GM12878 (cell line): ENCODE measurements at places on chromosomes 5 and 9. TPM values are rescaled to one million over a fixed set of nuclear protein-coding genes. Genes with fewer than 3 reads are reported as not detected.
A peak's percentile ranks its signal among the peaks of the same experiment; 100 is the strongest.

GRCh38 chr5:65061250-65061973 is 292.7 kb downstream of the CWC27 start:
- peak overlapping the region; percentile 95 for H3K27ac ChIP-seq
- no peaks in the 10 kb centered on the region for H3K36me3 ChIP-seq
- H3K4me1 ChIP-seq, result peaks cover 60% of the 10 kb centered on the region
- peak overlapping the region; percentile 41; the same call in 1 of the 2 replicates for H3K4me3 ChIP-seq
- peak; percentile 77 for DNase-seq
- H3K27me3 ChIP-seq, result no peaks in the 10 kb centered on the region

DNA sequence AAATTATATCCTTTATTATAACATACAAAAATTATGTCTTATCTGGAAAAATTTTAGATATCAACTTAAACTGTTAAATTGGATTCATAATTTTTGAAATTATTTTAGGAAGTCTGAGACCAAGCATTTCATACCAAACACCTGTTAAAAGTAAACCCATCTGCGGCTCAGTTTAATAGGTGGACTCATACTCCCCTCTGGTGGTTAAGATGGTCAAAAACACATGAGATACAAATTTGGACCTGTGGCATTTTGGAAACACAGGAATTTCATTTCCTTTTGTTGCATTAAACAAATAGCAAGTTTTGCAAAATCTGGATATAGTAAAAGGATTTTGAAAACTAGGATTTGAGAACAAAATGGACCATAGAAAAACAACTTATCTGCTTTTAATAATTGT is 53.7 kb downstream of the RGMB start:
- no peaks in the 10 kb centered on the region for H3K36me3 ChIP-seq
- H3K4me1 ChIP-seq, result no peaks in the 10 kb centered on the region
- no peak overlapping the region for H3K4me3 ChIP-seq
- no peak for DNase-seq

GRCh38 chr5:352639-353611 is 31.4 kb downstream of the AHRR start:
- peaks cover 4% of the 10 kb centered on the region for H3K4me1 ChIP-seq
- no peaks in the 10 kb centered on the region for H3K27me3 ChIP-seq
- no peak overlapping the region for H3K4me3 ChIP-seq
- DNase-seq, result no peak
- peaks cover 15% of the 10 kb centered on the region; the same call in 1 of the 2 replicates for H3K36me3 ChIP-seq
- H3K27ac ChIP-seq, result no peak overlapping the region

DPYSL3 gene
- 0.77 and 1.4 TPM in 2 replicates for total RNA-seq

TEK gene
- total RNA-seq, result 0.08 TPM in 1 of 2 replicates, not detected in the other

GRCh38 chr5:153659039-153659736 is 168.7 kb downstream of the GRIA1 start:
- DNase-seq, result no peak
- H3K27me3 ChIP-seq, result no peaks in the 10 kb centered on the region
- no peaks in the 10 kb centered on the region for H3K36me3 ChIP-seq
- H3K4me3 ChIP-seq, result no peak overlapping the region
- H3K27ac ChIP-seq, result no peak overlapping the region

DNA sequence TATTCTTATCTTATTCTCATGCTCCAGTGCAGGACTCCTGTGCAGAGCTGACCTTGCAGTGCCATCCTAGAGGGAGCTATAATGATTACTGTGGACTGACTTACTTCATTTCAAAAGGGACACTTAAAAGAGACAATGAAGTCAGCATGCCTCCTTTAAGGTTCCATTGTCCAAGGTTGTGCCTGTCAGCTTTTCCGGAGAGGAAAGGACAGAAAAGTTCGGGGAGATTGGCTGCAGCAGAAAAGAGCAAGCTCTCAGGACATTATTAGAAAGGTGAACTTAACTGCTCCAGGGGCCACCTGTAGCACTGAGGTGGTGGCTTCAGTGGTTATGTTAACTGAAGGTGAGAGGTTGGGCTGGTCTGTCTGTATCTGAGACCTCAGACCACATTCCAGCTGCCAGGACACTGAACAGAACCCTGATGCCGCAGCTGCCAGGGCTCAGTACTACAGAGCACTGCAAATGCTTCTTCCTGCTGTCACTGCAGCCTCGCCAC is 112.9 kb downstream of the ST8SIA4 start:
- no peak for DNase-seq
- no peak overlapping the region for H3K4me3 ChIP-seq
- no peak overlapping the region for H3K27ac ChIP-seq
- no peaks in the 10 kb centered on the region for H3K36me3 ChIP-seq
- H3K4me1 ChIP-seq, result peaks cover 12% of the 10 kb centered on the region

FBP2 gene
- not detected in 2 replicates for total RNA-seq

DMRT3 gene
- total RNA-seq, result not detected in 2 replicates

PCDHB7 gene
- not detected in 2 replicates for total RNA-seq

- H3K27ac ChIP-seq, result no peak overlapping the region
- H3K27me3 ChIP-seq, result peaks cover 1% of the 10 kb centered on the region; the same call in 1 of the 2 replicates
- DNase-seq, result no peak
- H3K4me1 ChIP-seq, result no peaks in the 10 kb centered on the region
- no peak overlapping the region for H3K4me3 ChIP-seq
- H3K36me3 ChIP-seq, result no peaks in the 10 kb centered on the region
Observed at GRCh38 chr5:61788548-61788947, 456.5 kb downstream of the ZSWIM6 start.

DNA sequence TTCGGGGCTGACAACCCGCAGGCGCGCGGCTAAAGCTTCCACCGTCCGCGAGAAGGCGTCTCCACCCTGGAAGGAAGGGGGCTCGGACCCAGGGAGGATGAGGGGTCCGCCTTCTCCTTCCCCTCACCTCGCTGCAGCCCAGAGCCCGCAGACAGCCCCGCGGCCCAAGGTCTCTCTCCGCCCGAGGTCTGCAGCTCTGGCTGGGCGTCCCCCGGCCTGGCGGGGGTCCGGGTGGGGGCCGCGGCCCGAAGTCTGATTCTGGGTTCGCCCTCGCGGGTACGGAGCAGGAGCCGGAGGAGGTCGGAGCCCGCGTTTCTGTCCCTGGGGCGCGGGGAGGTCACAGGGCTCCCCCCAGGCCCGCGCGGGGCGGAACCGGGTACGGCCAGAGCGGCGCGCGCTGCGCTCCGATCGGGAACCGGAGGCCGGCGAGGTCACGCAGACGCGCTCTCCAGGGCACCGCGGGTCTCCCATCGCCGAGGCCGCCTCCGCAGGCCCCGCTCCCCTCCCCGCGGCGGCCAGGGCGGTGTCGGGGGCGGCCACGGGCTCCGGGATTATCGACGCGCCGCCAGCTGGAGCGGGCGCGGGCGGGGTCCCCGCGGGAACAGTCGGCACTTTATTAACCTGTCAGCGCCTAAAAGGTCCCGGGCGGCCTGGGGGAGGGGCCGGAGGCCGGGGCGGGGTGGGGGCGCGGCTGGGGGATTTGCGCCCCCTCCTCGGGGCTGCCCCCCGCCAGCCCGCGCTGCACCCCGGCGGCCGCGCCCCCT is 11.6 kb downstream of the LHX3 start:
- no peak overlapping the region for H3K4me3 ChIP-seq
- H3K4me1 ChIP-seq, result 0 out of 2 replicates have a peak, but pooled peaks cover 4% of the 10 kb centered on the region
- no peak for DNase-seq

DNA sequence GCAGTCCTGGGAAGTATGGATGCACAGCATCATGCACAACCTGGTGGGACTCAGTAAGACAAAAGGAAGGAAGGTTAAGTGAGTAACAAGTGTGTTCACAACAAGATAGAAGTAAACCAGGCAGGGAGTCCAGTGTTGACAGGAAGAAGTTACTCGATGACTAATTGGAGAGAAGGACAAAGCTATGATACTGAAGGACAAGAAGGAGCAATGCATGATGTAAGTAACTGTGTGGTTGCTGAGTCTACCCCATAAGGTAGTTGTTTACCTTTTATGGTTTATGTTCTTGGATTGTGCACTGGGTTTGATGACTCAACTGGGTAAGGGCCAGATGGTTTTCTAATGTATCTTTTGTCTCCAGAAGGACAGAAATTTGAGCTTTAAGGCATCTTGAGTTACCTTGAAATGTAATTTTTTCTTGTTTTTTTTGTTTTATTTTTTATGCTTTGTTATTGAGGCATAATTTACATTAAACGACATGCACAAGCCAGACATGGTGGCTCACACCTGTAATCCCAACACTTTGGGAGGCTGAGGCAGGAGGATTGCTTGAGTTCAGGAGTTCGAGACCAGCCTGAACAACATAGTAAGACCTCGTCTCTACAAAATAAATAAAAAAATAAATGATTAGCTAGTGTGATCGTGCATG is 89.2 kb upstream of the CAST start:
- H3K27me3 ChIP-seq, result no peaks in the 10 kb centered on the region
- H3K4me3 ChIP-seq, result no peak overlapping the region
- DNase-seq, result no peak

MCC gene
- total RNA-seq, result 0.38 and 0.48 TPM in 2 replicates

DNA sequence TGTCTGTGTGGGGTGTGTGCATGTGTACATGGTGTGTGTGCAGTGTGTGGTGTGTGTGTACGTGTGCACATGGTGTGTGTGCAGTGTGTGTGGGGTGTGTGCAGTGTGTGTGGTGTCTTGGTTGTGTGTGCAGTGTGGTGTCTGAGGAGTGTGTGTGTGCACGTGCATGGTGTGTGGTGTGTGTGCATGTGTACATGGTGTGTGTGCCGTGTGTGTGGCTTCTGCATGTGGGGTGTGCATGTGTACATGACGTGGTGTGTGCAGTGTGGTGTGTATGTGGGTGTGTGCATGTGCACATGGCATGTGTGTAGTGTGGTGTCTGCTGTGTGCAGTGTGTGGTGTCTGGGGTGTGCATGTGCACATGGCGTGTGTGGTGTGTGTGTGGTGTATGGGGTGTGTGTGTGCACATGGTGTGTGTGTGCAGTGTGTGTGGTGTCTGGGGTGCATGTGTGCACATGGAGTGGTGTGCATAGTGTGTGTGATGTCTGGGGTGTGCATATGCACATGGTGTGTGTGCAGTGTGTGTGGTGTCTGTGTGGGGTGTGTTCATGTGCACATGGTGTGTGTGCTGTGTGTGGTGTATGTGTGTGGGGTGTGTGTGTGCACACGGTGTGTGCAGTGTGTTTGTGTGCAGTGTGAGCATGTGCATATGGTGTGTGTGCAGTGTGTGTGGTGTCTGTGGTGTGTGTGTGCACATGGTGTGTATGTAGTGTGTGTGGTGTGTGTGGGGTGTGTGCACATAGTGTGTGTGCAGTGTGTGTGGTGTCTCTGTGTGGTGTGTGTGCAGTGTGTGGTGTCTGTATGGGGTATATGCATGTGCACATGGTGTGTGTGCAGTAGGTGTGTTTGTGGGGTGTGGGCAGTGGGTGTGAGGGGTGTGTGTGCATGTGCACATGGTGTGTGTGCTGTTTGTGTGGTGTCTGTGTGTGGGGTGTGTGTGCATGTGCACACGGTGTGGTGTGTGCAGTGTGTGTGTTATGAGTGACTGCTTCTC is 40.6 kb upstream of the ZNG1F start:
- H3K4me1 ChIP-seq, result no peaks in the 10 kb centered on the region
- no peaks in the 10 kb centered on the region for H3K27me3 ChIP-seq
- peak; percentile 24 for DNase-seq
- H3K27ac ChIP-seq, result no peak overlapping the region

- peaks cover 8% of the 10 kb centered on the region; the same call in 1 of the 2 replicates for H3K27me3 ChIP-seq
- H3K36me3 ChIP-seq, result no peaks in the 10 kb centered on the region
- H3K4me1 ChIP-seq, result peaks cover 8% of the 10 kb centered on the region; the same call in 1 of the 2 replicates
Observed at GRCh38 chr9:137167277-137167746, 2.5 kb downstream of the LRRC26 start.

DNA sequence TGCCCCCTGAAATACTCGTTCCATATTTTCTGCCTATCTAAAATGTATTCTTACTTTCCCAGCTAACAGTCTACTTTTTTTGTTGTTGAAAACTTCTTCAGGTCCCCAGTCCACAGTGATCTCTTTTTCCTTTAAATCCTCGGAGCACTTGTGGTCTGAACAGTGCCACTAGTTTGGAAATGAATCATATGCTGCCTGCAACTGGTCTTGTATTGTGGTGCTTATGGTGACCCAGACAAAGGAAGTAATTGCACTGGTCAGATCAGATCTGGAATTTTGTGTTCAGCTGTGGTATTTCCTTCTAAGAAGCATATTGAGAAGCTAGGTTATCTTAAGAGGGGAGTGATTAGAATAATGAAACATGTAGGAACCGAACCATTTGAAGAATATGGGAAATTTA is 2.9 kb downstream of the UNC13B start:
- DNase-seq, result no peak
- no peaks in the 10 kb centered on the region for H3K36me3 ChIP-seq
- no peaks in the 10 kb centered on the region for H3K27me3 ChIP-seq
- H3K4me1 ChIP-seq, result no peaks in the 10 kb centered on the region; the same call in 1 of the 2 replicates

RELL2 gene
- total RNA-seq, result 15.4 and 15.7 TPM in 2 replicates

GRCh38 chr9:95609426-95609825 is 92.7 kb upstream of the PTCH1 start:
- no peak overlapping the region for H3K4me3 ChIP-seq
- H3K27me3 ChIP-seq, result no peaks in the 10 kb centered on the region; the same call in 1 of the 2 replicates
- no peaks in the 10 kb centered on the region for H3K36me3 ChIP-seq

DNA sequence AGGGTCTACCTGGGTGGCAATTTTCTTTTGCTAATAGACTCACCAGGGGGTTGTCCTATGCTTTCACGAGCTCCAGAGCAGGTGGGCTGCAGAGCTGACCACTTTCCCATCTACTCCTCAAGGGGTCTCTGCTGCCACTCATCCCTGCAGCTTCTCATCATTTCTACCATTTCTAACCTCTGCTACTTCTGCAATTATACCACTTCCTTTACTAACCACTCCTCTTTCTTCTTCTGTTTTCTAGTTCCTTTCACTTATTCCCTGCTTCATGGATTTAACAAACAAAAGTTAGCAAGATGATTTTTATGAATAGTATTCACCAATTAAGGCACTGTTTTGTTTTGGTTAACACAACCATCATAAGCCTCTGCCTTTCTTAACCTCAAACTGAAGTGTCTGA is 34.5 kb upstream of the NIPBL start:
- 0 out of 2 replicates have a peak, but pooled peaks cover 2% of the 10 kb centered on the region for H3K27me3 ChIP-seq
- H3K27ac ChIP-seq, result no peak overlapping the region
- DNase-seq, result no peak
- H3K4me1 ChIP-seq, result no peaks in the 10 kb centered on the region
- no peak overlapping the region for H3K4me3 ChIP-seq

CCT5 gene
- total RNA-seq, result 347 and 376 TPM in 2 replicates

SLC27A4 gene
- 13.5 and 13.9 TPM in 2 replicates for total RNA-seq

SLC45A2 gene
- total RNA-seq, result not detected in 2 replicates

TLX3 gene
- total RNA-seq, result not detected in 2 replicates

DNA sequence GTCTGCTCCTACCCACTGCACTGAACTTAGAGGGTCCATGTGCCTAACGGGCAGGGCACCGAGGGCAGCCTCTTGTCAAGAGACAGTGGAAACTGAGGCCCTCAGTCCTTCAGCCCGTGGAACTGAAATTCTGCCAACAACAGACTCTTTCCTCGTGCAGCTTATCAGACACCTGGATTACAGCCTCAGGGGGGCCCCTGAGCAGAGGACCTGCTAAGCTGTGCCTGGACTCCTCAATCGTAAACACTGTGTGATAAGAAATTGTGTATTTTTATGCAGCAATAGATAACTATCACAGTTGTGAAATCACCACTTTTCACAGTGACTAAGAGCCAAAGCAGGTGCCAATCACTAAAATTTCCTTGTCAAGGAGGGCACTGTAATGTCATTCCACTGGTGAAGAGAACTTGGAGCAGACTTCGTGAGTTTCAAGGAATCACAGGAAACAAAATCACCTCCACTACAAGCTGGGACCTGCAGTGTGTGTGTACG is 33.4 kb upstream of the CTSV start:
- DNase-seq, result no peak
- H3K36me3 ChIP-seq, result no peaks in the 10 kb centered on the region
- H3K27me3 ChIP-seq, result no peaks in the 10 kb centered on the region
- H3K4me3 ChIP-seq, result no peak overlapping the region
- no peaks in the 10 kb centered on the region for H3K4me1 ChIP-seq
